ENCODE measurements at places on chromosomes 2 and 18. TPM values are rescaled to one million over a fixed set of nuclear protein-coding genes. Genes with fewer than 3 reads are reported as not detected.

The LRPPRC gene
- total RNA-seq: 94.9 TPM

The ANKRD36 gene
- total RNA-seq: 21.5 TPM

The ALPI gene
- not detected for total RNA-seq

The BMP10 gene
- total RNA-seq: not detected

The SLC4A5 gene
- 0.41 TPM for total RNA-seq

The TTN gene
- total RNA-seq: 0.50 TPM

The FAM237A gene
- not detected for total RNA-seq

The ZNF396 gene
- total RNA-seq: 1.4 TPM

The ADCYAP1 gene
- not detected for total RNA-seq

The DIS3L2 gene
- 20.5 TPM for total RNA-seq

The IL36RN gene
- 0.14 TPM for total RNA-seq

The RAPGEF4 gene
- total RNA-seq: 0.62 TPM

The KLHL41 gene
- total RNA-seq: not detected

The GRHL1 gene
- 2.5 TPM for total RNA-seq

The RAB6C gene
- total RNA-seq: 0.14 TPM

The PLGLB2 gene
- 3.7 TPM for total RNA-seq

The RASGRP3 gene
- 2.0 TPM for total RNA-seq

The PLEKHH2 gene
- 1.1 TPM for total RNA-seq

The TPO gene
- not detected for total RNA-seq

All from astrocyte (in vitro differentiated cells and primary cell).